ENCODE measurements at places on chromosomes 13 and 19. TPM values are rescaled to one million over a fixed set of nuclear protein-coding genes. Genes with fewer than 3 reads are reported as not detected.

The ZNF563 gene
- total RNA-seq, result 5.1 TPM

The ZNF497 gene
- 4.9 TPM for total RNA-seq

The ZNF560 gene
- total RNA-seq, result not detected

The MBD3L3 gene
- total RNA-seq, result not detected

The C1QTNF9B gene
- not detected for total RNA-seq

The RDH8 gene
- total RNA-seq, result not detected

The ZNF836 gene
- total RNA-seq, result 10.6 TPM

The ERICH4 gene
- not detected for total RNA-seq

The ZBTB7A gene
- total RNA-seq, result 26.1 TPM

The CNOT3 gene
- 16.3 TPM for total RNA-seq

The LILRB4 gene
- total RNA-seq, result 0.51 TPM

The ZBTB32 gene
- total RNA-seq, result not detected
